ENCODE measurements at places on chromosomes 6 and 20.

GRCh38 chr6:136351518-136352110 is 62.0 kb upstream of the BCLAF1 start:
- DNase-seq: no peak
- no peak overlapping the region for H3K4me3 ChIP-seq
- no peak overlapping the region for H3K27ac ChIP-seq
- H3K36me3 ChIP-seq: no peaks in the 10 kb centered on the region
- no peaks in the 10 kb centered on the region for H3K4me1 ChIP-seq

- no peaks in the 10 kb centered on the region for H3K36me3 ChIP-seq
- H3K4me3 ChIP-seq: no peak overlapping the region
- no peak for DNase-seq
Measured at GRCh38 chr6:123635144-123635543, 1.6 kb downstream of the TRDN start.

GRCh38 chr20:47574616-47575364 is 73.1 kb downstream of the NCOA3 start:
- peak overlapping the region; percentile 62 for H3K4me3 ChIP-seq
- peak; percentile 11 for DNase-seq
- no peaks in the 10 kb centered on the region for H3K27me3 ChIP-seq
- peaks cover 13% of the 10 kb centered on the region for H3K36me3 ChIP-seq
- peak overlapping the region; percentile 4 for H3K27ac ChIP-seq

DNA sequence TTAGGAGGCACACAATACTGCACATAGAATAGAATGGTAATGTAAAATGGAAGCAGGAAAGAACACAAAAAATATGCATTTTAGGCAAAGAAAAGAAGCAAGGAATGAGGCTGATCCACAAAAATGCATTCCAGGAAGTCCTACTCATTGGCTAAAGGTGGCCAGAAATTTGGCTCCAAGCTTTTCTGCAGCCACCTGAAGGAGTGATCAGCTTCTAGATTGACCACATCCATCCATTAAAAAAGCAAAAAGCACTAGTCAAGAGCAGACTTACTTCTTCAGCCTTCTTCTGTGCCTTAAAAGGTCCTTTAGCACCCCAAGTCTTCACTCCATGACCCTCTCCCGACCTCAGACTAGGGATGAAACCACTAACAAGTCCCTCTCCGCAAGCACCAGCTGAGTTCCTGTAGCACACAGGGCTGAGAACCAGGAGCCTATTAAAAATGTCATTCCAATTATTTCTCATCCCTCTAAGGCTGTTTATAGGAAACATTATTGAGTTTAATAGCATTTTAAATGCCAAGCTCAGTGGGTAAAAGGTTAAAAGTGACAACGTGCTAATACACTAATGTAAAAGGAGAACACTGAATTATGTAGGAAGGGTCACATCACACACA is 36.5 kb downstream of the TRAM2 start:
- H3K27ac ChIP-seq: no peak overlapping the region
- no peaks in the 10 kb centered on the region for H3K36me3 ChIP-seq
- H3K4me1 ChIP-seq: peaks cover 17% of the 10 kb centered on the region
- no peaks in the 10 kb centered on the region for H3K27me3 ChIP-seq

DNA sequence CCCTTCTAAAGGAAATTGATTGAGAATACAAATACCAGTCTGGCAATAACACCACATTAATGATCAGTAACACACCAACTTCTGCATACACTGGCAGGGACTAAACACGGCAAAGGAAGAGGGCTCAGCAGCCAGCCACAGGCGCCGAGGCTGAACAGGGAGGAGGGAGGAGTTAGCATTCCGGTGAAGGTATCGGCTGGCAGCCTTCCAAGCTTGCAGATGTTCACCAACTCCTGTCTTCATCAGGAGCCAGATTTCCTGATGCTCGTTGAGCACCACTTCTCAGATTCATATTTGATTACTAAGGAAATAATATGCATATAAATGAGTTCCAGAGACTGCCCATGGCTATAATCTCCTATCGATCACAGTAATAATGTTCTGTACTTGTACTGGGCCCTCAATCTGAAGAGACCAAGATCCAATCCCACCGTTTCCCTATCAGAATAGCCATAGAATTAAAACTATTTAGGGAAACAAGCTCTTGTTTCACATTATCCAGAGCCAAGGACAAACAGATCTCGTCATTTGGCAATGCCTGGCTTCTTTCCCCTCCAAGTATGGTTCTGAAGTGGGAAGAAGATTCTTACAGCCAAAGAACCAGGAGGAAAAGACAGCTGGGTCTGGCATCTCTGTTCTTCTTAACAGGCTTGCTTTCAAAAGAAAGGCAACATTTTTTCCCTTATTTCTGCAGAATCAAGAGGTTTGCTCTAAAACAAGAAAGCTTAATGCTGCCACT is 42.2 kb downstream of the GFOD1 start:
- H3K27me3 ChIP-seq: no peaks in the 10 kb centered on the region
- H3K4me1 ChIP-seq: peaks cover 35% of the 10 kb centered on the region
- peak overlapping the region; percentile 58 for H3K4me3 ChIP-seq
- no peak for DNase-seq
- peaks cover 7% of the 10 kb centered on the region for H3K36me3 ChIP-seq

- H3K4me3 ChIP-seq: no peak overlapping the region
- no peaks in the 10 kb centered on the region for H3K36me3 ChIP-seq
- no peak for DNase-seq
- no peak overlapping the region for H3K27ac ChIP-seq
Measured at GRCh38 chr6:17389274-17389847, 4.0 kb upstream of the CAP2 start.

- H3K4me3 ChIP-seq: no peak overlapping the region
- H3K27me3 ChIP-seq: no peaks in the 10 kb centered on the region
- peaks cover 8% of the 10 kb centered on the region for H3K36me3 ChIP-seq
- no peak for DNase-seq
- peaks cover 29% of the 10 kb centered on the region for H3K4me1 ChIP-seq
Measured at GRCh38 chr6:169592558-169592957, 109.3 kb downstream of the WDR27 start.

DNA sequence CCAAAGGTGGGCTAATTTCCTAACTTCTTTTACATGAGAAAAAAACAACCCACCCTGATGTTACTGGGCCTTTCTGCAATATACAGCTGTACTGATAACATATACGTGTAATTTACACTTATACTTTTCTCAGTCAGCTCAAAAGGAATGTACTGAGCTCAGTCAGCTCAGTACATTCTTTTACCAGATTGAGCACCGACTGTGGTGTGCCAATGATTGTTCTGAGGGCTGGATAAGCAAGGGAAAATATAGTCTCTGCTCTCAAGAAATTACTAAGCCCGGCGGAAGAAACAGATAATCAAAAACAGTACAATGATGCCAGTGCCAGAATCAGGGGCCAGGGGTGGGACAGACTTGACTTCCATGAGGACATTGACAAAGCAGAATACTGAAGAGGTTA is 10.0 kb upstream of the BLOC1S5 start:
- H3K27me3 ChIP-seq: no peaks in the 10 kb centered on the region
- no peak for DNase-seq
- H3K4me1 ChIP-seq: peaks cover 11% of the 10 kb centered on the region
- no peak overlapping the region for H3K27ac ChIP-seq
- peaks cover 13% of the 10 kb centered on the region for H3K36me3 ChIP-seq

- DNase-seq: no peak
- no peak overlapping the region for H3K27ac ChIP-seq
- no peak overlapping the region for H3K4me3 ChIP-seq
- no peaks in the 10 kb centered on the region for H3K4me1 ChIP-seq
Measured at GRCh38 chr20:52926505-52926904, 45.7 kb upstream of the TSHZ2 start.

GRCh38 chr6:158812611-158813010 is 6.6 kb downstream of the EZR start:
- H3K27me3 ChIP-seq: no peaks in the 10 kb centered on the region
- H3K4me1 ChIP-seq: peaks cover 99% of the 10 kb centered on the region
- H3K27ac ChIP-seq: peak overlapping the region; percentile 89

DNA sequence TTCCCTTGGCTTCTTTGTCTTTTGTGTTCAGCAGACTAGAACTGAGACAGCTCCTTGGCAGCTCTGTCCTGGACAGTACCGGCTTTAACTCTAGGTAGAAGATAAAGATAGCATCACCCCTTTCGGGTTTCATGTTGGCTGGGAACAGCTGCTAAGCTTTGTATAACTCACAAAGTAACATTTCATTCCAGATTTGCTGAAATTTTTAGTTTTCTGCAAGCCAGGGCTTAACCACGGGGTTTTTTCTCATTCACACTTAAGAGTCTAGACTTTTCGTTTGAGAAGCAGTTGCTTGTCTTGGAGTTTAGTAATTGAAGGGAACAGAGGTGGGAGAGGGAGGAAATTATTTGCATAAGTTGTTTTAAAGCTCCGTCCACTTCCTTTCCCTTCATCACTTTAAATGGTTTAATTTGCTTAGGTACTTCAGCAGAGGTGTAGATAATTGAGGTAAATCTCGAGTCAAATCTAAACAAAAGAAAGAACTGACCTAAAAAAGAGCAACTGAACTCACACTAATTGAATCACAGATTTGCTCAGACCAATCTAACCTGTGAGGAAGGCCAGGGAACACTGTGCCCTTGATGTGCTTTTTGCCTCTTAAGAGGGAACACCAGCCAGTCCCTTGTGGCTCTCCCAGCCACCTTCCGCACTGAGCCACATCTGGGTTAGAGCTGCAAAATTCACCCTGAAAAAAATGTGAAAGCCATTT is 48.3 kb downstream of the RREB1 start:
- DNase-seq: no peak
- no peaks in the 10 kb centered on the region for H3K27me3 ChIP-seq
- H3K4me1 ChIP-seq: peaks cover 79% of the 10 kb centered on the region
- peak overlapping the region; percentile 66 for H3K4me3 ChIP-seq
- H3K36me3 ChIP-seq: no peaks in the 10 kb centered on the region

DNA sequence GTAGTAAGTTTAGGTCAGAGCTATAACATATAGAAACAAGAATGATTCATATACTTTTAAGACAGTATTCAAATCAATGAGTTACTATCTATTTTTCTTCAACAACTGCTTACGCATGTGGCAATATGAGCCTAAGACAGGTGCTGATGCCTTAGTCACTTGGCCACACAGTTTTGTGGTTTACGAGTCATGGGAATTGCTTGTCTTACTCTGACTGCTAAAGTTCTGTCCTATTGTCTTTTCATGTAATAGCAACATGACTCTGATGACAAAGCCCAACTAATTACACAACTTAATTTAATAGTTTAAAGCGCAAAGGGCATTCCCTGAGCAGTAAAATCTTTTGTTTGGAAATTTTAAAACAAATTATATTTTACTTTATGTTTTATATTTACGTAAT is 159.3 kb upstream of the CENPW start:
- peaks cover 2% of the 10 kb centered on the region for H3K36me3 ChIP-seq
- H3K4me3 ChIP-seq: no peak overlapping the region
- no peaks in the 10 kb centered on the region for H3K27me3 ChIP-seq
- no peak for DNase-seq
- H3K4me1 ChIP-seq: no peaks in the 10 kb centered on the region
- H3K27ac ChIP-seq: no peak overlapping the region

DNA sequence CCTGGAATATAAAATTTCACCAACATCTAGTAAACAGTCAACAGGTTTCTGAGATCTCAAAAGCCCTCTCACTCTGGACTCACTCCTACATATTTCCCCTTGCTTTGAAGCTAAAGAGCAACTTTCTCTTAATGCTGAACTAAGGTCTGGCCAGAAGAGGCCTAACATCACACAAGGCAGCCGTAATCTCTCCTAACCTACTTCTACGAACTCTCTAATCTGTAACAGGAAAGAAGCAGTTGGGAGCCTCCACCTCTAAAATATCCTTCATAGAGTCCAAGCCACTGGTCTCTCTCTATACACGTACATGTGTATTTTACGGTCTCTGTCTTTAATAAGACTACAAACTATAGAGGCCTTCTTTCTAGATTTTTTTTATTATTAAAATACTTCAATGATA is 72.0 kb downstream of the REV3L start:
- no peak overlapping the region for H3K4me3 ChIP-seq
- H3K4me1 ChIP-seq: peaks cover 16% of the 10 kb centered on the region
- peak overlapping the region; percentile 67 for H3K27ac ChIP-seq

GRCh38 chr20:63530788-63531160 is 6.4 kb downstream of the PTK6 start:
- no peak overlapping the region for H3K4me3 ChIP-seq
- H3K4me1 ChIP-seq: peaks cover 13% of the 10 kb centered on the region
- H3K36me3 ChIP-seq: no peaks in the 10 kb centered on the region
- H3K27ac ChIP-seq: no peak overlapping the region
- H3K27me3 ChIP-seq: no peaks in the 10 kb centered on the region
- no peak for DNase-seq

DNA sequence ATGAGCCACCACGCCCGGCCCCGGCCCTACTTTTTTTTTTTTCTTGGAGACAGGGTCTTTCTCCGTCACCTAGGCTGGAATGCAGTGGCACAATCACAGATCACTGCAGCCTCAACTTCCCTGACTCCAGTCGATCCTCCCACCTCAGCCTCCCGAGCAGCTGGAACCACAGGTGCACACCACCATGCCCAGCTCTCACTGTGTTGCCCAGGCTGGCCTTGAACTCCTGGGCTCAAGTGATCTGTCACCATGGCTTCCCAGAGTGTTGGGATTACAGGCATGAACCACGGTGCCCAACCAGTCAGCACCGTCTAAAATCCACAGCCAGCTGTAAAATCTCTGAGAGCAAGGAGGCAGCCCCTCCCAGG is 17.4 kb downstream of the SLC17A9 start:
- no peak for DNase-seq
- H3K36me3 ChIP-seq: no peaks in the 10 kb centered on the region
- no peak overlapping the region for H3K4me3 ChIP-seq
- no peak overlapping the region for H3K27ac ChIP-seq
- peaks cover 20% of the 10 kb centered on the region for H3K27me3 ChIP-seq
- peaks cover 31% of the 10 kb centered on the region for H3K4me1 ChIP-seq

- H3K36me3 ChIP-seq: no peaks in the 10 kb centered on the region
- no peaks in the 10 kb centered on the region for H3K4me1 ChIP-seq
- H3K4me3 ChIP-seq: no peak overlapping the region
- DNase-seq: no peak
Measured at GRCh38 chr6:161575523-161576254, 301.8 kb upstream of the AGPAT4 start.

DNA sequence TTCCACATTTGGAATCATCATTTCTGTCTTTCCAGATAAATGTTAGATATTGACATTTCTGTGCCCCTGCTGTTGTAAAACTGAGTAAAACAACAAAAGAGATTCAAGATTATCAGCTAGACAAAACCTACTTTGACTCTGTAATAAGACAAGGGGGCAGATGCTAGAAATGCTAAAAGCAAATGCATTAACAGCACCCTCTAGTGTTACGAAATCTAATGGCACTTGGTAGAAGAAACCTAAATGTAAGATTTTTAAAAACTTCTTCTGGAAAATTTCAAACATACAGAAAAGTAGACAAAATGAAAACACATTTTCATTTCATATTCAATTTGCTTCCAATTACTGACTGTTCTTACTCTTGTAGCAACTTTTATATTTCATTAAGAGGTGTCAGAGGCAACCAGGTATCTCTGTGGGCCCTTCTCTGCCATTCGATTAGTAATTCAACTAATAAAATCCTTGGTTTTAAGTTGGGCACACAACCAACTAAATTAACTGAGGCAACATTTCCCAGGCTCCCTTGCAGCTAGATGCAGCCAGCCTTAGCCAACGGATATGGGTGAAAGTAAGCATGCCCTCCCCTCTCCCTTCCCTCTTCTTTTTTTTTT is 45.0 kb downstream of the SLC23A2 start:
- DNase-seq: peak; percentile 49
- H3K27me3 ChIP-seq: no peaks in the 10 kb centered on the region
- peaks cover 2% of the 10 kb centered on the region for H3K4me1 ChIP-seq
- H3K4me3 ChIP-seq: no peak overlapping the region
- H3K36me3 ChIP-seq: no peaks in the 10 kb centered on the region

GRCh38 chr6:162262466-162263196 is 464.9 kb downstream of the PRKN start:
- H3K36me3 ChIP-seq: peaks cover 29% of the 10 kb centered on the region
- H3K27ac ChIP-seq: no peak overlapping the region
- no peak overlapping the region for H3K4me3 ChIP-seq
- H3K4me1 ChIP-seq: no peaks in the 10 kb centered on the region
- no peaks in the 10 kb centered on the region for H3K27me3 ChIP-seq

All from naive B cell (primary cell).